ENCODE measurements at places on chromosomes 16 and 17.

DNA sequence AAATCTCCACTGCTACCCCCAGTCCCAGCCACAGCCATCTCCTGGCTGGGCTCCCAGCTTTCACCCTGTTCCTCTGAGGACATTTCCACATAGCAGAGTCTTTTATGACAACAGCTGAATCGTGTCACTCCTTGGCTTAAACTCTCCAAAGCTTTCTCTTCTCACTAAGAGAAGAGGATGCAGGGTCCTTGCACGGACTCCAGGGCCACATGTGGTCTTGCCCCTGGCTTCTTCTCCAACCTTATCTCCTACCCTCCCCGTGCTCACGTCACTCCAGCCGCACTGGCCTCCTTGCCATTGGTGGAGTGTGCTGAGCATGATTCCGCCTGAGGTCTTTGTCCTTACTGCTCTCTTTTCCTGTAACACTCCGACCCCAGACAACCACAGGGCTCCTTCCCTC is 39.9 kb upstream of the CCDC182 start:
- DNase-seq, result no peak

DNA sequence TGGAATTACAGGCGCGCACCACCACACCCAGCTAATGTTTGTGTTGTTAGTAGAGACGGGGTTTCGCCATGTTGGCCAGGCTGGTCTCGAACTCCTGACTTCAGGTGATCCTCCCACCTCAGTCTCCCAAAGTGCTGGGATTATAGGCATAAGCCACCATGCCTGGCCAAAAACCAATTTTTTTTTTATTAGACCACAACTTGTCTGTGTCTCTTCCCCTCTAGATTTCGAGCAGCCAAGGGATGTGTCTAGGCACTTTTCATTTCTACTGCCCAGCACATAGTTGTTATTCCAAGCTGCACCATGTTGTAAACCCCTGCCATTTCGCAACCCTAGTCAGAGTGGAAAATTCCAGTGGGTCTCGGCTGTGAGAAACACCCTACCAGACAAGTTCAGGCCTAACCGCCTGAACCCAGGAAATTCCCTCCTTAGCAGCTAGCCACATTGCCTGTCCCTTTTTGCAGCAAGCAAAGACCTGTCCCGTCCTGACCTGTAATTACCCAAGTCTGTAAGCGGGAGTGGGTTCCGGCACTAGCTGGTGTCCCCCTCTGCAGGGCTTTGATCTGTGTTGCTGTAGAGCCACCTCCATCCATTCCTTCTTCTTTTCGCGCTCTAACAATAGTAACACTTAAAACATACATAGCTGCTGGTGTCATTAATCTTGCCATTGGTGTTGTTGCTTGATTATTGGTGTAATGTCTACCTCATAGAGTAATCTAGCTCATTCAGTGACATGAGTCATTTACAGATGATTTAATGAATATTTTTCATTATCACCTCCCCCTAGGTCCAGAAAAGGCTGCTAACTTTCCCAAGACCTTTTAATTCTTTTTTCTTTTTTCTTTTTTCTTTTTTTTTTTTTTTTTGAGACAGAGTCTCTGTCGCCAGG is 77.3 kb upstream of the ATF7IP2 start:
- DNase-seq, result no peak

DNA sequence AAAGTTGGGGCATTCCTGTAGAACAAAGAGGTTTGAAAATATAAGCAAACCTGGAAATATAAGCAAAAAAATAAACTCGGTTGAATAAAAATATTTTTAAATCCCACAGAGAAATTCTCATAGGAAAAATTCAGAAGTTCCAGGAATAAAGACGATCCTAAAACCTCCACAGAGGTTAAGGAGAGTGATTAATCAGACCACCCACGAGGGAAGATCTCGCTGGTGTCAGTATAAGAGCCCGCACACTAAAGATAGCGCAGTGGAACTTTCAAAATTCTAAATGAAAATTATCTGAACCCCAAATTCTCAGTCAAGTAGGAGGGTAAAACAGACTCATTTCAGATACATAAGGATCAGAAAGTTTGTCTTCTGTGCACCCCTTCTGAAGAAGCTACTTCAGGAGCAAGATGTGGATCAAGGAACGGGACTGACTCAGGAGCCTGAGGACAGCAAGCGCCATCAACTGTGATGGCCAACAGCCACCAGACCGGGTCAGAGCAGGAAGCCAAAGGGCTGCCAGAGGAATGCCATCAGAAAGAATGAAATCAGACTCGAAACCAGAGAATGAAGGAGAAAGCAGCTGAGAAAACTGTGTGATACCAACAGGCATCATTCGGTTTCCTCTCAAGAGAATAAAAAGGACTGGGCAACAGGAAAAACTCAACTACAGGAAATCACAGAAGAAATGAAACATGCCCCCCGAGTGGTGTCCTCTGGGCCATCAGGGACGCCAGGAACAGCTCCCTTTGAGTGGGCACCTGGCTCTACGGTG is 66.9 kb downstream of the CYTH1 start:
- no peak for DNase-seq

DNA sequence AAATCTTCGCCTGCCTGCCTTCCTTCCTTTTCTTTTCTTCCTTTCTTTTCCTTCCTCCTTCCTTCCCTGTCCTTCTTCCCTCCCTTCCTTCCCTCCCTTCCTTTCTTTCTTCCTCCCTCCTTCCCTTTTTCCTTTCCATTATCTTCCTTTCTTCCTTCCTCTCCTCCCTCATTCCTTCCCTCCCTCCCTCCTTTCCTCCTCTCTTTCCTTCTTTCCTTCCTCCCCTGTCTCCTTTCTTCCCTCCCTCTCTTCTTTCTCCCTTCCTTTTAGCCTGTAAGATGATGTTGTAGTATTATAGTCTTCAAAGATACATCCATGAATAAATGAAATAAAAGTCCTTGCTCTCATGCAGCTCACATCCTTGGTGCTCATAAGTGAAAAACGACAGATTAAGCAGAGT is 539.3 kb downstream of the RBFOX1 start:
- no peak for DNase-seq

DNA sequence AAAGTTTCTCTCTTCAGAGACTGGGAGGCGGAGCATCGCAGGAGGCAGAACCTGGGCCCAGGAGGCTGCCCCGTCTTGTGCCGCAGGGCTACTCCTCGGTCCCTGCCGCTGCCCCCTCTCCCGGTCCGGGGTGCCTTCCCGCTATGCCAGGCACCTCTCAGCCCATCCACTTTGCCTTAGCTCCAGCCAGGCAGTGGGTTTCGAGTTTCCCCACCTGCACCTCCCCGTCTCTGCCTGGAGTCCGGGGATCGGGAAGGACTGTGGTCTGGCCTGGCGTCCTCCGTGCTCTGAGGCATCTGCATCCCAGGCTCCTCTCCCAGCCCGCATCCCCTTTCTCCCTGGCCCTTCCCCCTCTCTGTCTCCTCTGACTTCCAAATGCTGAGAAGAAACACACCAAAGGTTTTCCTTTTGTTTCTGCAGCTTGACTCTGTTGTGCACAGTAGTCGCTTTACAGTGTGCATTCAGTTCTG is 26.8 kb upstream of the PIK3R6 start:
- DNase-seq, result no peak

DNA sequence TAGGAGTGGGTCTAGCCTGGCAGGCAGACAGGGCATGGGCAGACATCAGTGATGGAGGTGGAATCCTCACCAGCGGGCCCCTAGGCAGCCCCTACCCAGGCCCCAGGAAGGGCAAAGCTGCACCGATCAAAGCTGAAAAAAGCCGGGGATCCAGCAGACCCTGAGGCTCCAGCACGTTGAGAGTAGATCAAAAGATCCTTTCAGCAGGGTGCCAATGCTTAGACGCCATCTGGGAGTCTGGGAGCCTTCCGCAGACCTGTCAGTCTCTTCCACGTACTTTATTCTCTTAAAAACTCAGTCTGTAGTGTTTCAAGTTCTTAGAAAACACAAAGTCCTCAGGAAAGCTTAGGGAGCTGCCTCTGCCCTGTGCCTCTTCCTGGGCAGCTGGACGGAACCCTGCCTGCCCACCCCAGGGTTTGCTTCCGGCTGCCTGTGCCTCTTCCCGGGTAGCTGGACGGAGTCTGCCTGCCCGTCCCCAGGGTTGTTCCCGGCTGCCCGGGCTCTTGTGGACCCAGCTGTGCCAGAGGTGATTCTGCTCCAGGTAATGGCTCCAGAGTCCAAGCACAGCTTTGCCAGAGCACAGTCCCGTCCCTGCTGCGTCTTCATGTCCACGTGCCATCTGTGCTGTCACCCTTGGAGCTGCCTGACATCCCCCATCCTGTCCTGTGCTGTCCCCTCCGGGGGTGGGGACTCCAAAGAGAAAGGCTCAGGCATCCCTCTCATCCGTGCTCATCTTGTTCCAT is 50.8 kb upstream of the PVALEF start:
- DNase-seq, result no peak

DNA sequence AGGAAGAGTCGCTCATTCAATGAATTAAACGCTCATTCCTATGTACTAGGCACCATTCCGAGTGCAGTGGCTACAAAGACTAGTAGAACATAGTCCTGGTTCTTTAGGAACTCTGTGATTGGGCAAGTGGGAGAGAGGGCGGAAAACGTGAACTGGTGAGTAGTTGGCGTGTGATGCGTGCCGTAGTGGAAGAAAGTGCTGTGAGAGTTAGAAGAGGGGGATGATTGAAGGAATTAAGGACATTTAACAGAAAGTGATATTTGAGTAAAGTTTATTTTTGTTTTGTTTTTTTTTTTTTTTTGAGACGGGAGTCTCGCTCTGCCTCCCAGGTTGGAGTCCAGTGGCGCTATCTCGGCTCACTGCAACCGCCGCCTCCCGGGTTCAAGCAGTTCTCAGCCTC is 7.9 kb upstream of the SLFN14 start:
- DNase-seq, result peak; percentile 41

DNA sequence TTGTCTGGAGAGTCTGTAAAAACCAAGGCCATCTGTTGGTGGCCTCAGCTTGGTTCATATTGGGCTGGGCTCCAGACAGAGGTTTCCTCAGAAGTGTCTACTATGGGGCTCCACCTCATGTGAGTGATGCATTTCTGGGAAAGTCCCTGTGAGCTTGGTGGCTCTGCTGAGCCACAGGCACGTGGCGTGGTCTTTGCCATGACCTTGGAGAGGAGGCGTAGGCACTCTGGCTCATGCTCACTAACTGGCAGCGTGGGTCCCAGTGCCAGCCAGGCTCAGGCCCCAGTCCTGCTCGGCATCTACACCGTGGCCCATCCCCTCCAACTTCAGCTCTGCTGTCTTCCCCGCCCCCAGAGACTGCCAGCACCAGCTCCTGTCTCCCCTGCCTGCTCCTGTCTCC is 10.7 kb upstream of the SMTNL2 start:
- DNase-seq, result peak; percentile 89

DNA sequence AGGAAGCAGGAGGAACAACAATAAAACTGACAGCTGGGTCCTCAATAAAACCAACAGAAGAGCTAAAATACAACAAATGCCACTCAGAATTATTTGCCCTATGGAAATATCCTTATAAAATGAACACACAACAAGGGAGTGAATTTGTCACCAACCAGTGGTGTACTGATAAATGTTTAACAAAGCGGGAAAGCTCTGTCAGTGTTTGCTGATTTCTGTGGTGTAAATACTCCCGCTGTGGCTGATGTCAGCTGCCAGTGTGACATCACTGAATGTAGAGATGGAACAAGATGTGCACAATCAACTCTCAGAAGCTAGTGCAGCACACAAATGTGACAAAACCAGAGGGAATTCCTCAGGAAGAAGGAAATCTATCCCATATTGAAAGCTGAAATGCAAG is 51.9 kb downstream of the CDYL2 start:
- no peak for DNase-seq

GRCh38 chr16:84864326-84864955 is 44.7 kb downstream of the CRISPLD2 start:
- no peak for DNase-seq

GRCh38 chr17:67718325-67718941 is 697 bp downstream of the NOL11 start:
- DNase-seq, result peak; percentile 45

DNA sequence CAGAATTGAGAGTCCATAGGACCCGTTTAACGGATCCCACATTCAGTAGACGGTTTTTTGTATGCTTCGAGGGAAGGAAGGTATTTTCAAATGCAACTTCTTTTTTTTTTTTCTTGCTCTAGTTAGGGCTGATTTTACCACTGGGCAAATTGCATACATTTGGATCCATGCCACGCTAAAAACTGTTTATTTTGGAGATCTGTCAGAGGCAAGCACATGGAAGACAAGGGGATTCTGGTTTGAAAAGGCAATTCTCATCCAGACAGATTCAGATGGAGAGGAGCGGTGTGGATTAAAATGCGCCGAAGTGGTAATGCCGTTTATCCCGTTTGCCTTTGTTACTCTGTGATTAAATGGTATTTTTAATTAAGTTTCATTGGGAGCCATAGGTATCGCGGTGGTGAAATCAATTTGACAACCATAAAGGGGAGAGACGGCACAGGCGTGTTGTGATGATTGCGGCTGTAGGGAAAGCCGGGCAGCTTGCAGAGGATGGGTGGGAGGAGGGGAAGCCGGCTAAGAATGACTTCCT is 170.4 kb downstream of the IRX3 start:
- no peak for DNase-seq

GRCh38 chr17:81086789-81087551 is 52.0 kb downstream of the BAIAP2 start:
- no peak for DNase-seq

DNA sequence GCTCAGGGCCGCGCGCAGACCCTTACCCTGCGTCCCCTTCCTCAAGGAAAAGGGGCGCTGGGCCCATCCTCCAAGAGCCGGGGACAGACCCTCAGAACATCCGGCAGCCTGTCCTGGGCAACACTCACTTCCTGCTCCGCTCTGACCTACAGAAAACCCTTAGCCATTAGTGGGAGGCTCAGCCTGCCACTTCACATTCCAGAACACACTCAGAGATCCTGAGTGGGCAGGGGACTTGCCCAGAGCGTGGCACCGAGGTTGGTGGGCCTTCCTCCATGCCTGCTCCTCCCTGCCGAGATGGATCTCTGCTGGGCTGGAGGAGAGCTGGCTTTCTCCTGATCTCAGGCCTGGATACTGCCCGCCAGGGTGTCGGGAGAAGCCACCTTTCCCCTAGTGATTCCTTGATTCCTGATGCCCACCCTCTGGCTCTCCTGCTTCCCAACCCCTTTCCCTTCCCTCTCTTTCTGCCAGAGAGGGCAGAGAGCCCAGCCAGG is 1.5 kb downstream of the SCARF1 start:
- DNase-seq, result peak; percentile 30

GRCh38 chr17:51059781-51060180 is 60.9 kb downstream of the SPAG9 start:
- DNase-seq, result no peak

- no peak for DNase-seq
These were observed 357.6 kb downstream of the UTP18 start for GRCh38 chr17:51617986-51618385.

GRCh38 chr17:17433000-17433703 is 43.6 kb upstream of the MED9 start:
- DNase-seq, result no peak

GRCh38 chr17:61579961-61580360 is 11.1 kb downstream of the NACA2 start:
- no peak for DNase-seq
